ENCODE measurements at places on chromosomes 3 and 15.

GRCh38 chr3:49606427-49606826 is 52.1 kb downstream of the BSN start:
- no peak for DNase-seq

- no peak for DNase-seq
Observed at GRCh38 chr3:157310329-157311052, 126.2 kb upstream of the PTX3 start.

GRCh38 chr3:62708638-62709373 is 166.4 kb downstream of the CADPS start:
- no peak for DNase-seq

GRCh38 chr3:3064297-3064696 is 45.9 kb downstream of the IL5RA start:
- no peak for DNase-seq

DNA sequence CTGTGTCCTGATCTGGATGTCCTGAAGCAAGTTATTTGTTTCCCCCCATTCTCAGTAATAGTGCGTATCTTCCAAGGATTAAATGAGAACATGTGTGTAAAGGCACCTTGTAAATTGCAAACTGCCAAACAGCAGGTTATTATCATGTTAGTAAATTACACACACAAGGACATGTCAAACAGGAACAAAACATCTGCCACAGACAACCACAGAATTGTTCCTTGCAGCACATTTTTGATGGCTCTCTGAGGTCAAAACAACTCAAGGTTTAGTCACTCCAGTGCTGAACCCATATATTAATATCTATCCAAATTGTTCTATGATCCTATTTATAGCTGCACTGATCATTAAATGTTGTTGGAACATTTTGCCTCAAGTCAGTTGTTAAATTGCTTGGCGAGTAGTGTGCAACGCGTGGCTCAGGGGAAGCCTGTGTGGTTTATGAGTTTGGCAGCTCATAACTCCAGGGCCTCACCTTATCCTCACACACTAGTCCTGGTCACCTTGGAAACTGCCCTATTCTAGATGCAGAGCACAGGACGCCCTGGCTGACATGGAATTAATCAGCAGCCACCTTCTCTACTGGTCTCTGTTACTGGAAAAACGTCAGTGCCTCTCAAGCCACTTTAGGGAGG is 46.3 kb upstream of the CDV3 start:
- no peak for DNase-seq

GRCh38 chr3:70517124-70517890 is 204.9 kb upstream of the MDFIC2 start:
- DNase-seq: no peak

DNA sequence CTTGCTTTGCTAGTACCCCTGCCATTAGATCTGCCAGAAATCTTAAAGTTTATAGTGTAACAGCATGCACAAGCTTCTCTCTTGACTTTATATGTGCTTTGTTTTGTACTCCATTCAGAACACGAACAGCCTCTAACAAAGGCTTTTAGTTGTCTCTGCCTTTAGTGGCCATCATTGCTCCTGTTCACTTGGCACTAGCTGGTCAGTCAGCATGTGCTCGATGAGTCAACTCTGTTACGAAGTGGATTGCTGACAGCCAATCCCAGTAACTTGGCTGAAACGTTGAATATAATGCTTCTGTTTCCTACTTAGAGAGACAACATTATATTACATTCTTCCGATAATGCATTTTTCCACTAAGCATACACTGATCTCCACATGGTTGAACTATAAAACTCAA is 349.2 kb downstream of the NAALADL2 start:
- no peak for DNase-seq

- no peak for DNase-seq
Observed at GRCh38 chr3:155737844-155738460, 6.9 kb downstream of the PLCH1 start.

All from activated CD8-positive, alpha-beta memory T cell treated with anti-CD3 and anti-CD28 coated beads, Interleukin-2, amount 50 U/mL, for 4 hours (primary cell).